Stimulated activated naive CD4-positive, alpha-beta T cell treated with Interleukin-2 at 50 U/mL for 16 hours (primary cell): ENCODE measurements at places on chromosomes 11 and 22.
A peak's percentile ranks its signal among the peaks of the same experiment; 100 is the strongest.

DNA sequence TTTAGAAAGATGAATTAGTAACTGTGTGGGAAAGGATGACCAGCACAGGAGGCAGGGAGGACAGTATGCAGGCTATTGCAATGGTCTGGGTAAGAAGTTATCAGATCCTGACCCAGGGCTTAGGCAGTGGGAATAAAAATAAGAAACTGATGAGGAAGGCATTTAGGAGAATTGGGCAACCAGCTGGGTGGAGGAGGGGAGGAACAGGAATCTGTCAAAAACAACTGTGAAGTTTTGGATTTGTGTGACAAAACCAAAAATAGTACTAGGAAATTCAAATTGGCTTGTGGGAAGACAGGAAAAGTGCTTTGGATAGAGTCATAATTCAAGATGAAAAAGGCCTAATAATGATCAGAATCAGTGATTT lies 27.9 kb downstream of the MMP13 start:
- DNase-seq, result no peak

DNA sequence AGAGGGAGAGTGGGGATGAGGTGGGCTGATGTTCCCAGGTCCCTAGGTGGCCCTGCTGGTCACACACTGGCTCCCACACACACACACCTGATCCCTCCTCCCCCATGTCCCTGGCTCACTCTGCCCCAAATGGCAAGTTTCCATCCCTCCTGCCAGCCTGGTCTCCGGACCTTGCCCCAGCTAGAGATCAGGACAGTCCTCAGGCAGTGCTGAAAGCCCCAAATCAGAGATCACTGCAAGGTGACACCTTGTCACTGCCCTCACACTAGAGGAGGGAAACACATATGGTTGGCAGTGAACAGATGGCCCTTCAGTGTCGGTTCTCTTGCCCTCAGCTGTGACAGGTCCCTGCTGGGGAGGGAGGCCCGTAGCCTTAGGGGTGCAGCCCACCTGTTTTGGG lies 7.6 kb downstream of the TMPRSS5 start:
- DNase-seq, result no peak

DNA sequence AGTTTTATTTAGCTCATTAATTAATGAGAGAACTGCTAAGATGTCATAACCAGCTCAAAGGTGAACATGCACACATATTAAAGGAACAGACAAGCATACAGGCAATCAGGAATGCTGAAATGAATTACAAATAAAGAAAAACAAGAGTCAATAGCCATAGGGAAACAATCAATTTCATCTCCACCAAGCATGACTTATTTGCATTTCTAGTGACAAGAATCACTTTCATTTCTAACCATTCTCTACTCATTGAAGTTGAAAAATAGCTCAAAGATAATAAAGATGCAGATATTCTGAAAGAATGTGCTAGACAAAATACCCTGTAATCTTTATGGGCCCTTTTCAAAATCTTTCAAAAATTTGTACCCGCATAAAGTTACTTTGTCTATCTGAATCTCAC lies 23.2 kb downstream of the ISX start:
- no peak for DNase-seq

GRCh38 chr11:125454047-125454446 lies 42.0 kb downstream of the FEZ1 start:
- no peak for DNase-seq

GRCh38 chr22:30720263-30720837 lies 25.7 kb downstream of the OSBP2 start:
- DNase-seq, result no peak

DNA sequence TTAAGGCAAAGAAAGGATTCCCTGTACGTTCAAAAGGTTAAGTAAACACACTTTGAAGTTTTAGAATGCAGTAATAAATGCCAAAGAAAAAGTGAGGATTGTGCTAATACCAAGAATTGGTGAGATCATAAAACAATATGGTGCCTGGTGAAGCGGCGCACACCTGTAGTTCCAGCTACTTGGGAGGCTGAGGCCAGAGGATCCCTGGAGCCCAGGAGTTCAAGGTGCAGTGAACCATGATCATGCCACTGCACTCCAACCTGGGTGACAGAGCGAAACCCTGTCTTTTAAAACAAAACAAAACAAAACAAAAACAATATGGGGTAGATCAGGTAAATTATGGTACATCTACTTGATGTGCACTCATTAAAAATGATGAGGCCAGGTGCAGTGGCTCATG lies 73.4 kb upstream of the APOA1 start:
- no peak for DNase-seq

- no peak for DNase-seq
These were observed 110.6 kb downstream of the NECTIN1 start for GRCh38 chr11:119618208-119618909.

GRCh38 chr22:19291218-19291579 lies 320 bp downstream of the CLTCL1 start:
- DNase-seq, result peak; percentile 10

GRCh38 chr11:12446863-12447262 lies 69.5 kb downstream of the PARVA start:
- no peak for DNase-seq

DNA sequence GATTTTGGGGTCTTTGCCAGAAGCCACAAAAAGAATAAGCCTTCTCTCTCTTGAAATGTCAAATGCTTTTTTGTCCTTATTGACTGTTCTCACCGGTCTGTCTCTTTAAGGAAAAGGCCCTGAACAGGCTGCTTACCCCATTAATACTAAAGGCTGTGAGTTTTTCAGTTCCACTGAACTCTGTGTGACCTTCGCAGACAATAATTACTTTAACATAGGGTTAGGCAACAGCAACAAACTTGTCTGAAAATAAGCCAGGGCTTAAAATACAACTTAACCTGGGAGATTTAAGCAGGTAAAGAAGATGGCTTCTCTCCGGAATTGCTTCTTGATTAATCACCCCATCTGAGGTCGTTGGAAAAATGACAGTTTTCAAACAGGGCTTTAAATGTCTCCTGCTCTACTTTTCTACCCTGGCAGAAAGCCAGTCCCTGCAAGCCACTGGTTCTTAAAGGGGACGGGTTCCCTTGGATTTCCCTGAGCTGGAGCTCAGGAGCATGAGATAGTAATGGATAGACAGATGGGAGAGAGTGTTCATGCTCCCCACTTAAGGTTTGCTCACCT lies 69.4 kb downstream of the ARL14EP start:
- DNase-seq, result no peak

GRCh38 chr11:41519696-41520095 lies 60.2 kb upstream of the LRRC4C start:
- DNase-seq, result no peak

- DNase-seq, result no peak
These were observed 22.1 kb downstream of the NECTIN1 start for GRCh38 chr11:119706887-119707286.

DNA sequence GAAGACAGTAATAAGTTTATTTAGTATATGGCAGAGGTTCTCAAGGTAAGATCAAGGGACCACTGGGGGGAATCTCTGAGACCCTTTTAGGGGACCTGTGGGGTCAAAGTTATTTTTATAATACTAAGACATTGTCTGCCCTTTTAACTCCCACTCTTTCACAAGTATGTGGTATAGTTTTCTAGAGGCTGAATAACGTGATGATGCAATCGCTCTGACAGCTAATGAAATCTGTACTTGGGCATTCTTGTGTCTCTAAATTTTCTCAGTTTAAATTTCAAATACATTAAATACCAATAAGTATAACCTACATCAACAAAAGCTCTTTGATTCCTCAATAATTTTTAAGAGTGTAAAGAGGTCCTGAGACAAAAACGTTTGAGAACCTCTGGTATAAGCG lies 147.9 kb downstream of the ATG16L2 start:
- no peak for DNase-seq

DNA sequence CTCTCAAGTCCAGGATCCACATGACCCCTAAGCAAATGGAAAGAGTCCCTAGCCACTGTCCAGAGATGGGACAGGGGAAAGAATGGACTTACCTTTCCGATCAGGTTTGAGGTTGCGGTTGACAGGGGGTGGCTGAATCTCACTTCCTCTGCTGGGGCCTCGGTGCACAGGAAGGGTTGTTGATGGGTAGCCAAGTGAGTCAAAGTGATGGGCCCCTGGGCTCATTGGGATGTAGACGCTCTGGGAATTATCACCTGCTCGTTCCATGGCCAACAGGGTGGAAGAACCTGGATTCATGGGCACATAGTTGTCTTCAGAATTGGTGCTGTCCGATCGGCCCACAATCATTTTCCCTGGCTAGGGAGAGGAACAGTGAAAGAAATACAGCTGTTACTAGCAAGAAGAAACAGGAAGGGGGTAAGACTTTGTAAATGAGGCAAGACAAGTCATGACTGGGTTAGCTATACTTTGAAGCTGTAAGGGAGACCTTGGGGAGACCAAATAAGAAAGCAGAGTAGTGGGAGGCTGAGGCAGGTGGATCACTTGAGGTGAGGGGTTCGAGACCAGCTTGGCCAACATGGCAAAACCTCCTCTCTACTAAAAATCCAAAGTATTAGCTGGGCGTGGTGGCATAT lies 34.7 kb downstream of the USP35 start:
- DNase-seq, result no peak

DNA sequence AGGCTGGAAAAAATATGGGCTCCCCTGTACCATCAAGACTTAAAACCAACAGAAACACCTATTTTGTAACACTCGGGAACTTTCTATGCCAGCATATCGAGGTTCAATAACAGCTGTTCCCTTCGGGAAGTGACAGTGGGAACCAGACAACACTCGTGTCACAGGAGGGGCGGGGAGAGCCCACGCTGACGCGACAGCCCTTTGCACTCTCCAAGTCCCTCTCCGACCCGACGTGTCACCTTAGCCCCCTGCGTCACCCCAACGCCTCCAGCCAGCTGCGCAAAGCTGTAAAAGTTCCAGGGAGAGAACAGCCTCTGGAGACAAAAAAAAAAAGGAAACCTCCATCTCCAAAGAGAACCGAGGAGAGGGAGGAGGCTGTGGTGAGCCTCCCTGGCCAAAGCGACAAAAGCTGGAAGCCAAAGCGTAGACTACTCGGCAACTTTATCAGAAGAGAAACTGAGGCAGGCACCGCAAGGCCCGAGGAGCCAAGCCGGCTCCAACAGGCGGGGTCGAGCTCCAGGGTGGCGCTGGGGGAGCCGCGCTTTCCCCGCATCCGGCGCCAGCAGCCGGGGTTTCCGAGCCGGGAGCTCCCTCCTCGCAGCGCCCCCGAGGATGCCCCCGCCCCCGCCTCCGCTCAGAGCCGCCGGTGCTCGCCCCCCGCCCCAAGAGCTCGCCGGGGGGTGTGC lies 751 bp downstream of the ARFGAP3 start:
- peak; percentile 65 for DNase-seq

GRCh38 chr22:39942439-39943230 lies 17.6 kb upstream of the TMA7B start:
- DNase-seq, result no peak

- peak; percentile 39 for DNase-seq
These were observed 46.2 kb downstream of the IGF2 start for GRCh38 chr11:2092956-2093412.

GRCh38 chr11:77127920-77128691 lies at the start of gene MYO7A:
Gene MYO7A, plus strand, starts transcription at chr11:77128246. Its CDS starts 2,389 bp downstream, at chr11:77130635.
- DNase-seq, result no peak

- no peak for DNase-seq
These were observed 5.7 kb downstream of the C1QTNF6 start for GRCh38 chr22:37182101-37182948.

DNA sequence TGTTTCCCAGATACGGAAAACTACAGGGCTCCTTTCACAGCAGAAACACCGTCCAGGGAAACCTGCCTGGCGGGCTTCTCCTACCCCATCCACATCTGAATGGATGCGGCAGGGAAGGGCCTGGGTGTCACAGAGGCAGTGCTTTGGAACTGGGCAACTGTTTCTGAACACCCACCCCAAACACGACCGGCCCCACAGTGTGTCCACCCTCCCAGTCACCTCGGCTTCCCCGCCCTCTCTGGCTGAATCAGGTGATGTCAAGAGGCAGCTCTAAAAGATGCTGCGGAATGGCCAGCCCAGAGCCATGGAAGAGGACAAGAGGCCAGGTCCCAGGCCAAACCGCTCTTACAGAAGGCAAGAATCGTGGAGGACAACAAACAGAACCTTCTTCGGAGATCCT lies 22.0 kb downstream of the IFT27 start:
- no peak for DNase-seq

DNA sequence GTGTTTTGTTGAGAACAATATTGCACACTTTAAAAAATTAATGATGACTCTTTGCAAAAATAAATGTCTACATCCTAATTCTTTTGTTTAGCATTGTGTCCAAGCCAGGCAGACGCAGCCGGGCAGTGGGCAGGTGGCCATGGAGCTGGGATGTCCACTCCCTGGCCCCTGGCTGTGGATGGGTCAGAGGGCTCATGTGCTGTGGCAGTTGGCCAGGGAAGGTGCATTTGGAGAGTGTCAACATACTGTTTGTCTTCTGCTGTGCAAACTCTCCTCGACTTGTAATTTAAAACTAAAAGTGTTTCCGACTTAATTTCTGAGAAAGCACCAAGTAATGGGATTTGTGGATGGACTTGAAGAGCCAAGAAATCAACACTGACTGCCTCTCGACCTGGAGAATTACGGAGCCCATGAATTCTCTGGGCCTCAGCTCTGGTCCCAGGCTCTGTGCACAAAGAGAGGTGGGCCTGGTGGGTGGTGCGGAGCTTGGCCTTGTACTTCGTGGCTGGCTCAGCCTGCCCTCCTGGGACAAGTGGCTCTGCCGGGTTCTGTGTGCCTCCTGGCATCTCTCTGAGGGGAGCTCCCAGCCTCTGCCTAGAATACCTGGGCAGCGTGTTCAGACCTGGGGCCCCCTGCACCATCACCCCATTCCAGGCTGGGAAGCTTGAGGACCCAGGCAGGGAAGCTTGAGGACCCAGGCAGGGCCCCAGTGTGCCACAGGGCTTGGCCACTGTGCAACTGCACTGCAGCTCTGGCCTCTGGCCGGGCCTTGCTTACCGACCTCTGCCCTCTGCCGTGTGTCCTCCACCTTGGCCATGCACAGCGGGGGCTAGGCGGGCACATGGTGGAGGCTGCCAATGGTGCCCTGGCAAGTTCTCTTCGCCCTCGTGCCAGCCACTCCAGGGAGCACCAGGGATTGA lies 46.4 kb downstream of the RTN4R start:
- DNase-seq, result no peak

DNA sequence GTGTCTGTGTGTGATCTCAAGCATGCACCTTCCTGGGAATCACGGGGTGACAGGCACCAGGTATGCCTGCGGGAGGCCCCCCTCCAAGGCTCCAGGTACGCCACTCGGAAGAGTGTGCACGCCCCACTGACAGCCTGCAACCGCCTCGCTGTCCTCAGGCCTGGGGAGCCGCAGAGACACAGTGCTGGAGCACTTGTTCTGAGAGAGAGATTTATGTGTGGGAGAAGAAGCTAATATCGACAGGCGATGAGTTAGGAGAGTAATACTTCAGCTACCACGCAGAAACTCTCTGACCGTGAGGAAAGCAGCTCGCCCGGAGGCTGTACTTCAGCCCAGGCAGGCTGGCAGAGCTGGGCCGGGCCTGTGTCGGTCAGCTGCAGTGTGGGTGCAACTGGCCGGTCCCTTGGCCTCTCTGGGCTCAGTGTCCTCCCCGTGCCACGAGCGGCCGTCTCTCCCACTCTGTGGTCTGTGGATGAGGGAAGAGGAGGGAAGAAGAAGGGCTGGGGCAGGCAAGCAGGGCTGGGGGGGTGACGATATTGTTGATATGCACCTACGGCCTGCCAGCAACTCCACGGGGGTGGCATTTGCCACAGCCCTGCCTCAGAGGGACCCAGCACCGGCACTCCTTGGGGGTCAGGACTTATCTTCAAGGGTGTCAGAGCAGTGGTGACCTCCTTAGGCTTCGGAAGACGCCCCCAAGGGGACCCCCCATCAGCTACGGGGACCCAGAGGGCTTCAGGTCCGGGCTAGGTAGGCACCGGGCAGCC lies 7.3 kb downstream of the B3GAT1 start:
- DNase-seq, result no peak
